ENCODE measurements at places on chromosomes 4 and X.
A peak's percentile ranks its signal among the peaks of the same experiment; 100 is the strongest.

DNA sequence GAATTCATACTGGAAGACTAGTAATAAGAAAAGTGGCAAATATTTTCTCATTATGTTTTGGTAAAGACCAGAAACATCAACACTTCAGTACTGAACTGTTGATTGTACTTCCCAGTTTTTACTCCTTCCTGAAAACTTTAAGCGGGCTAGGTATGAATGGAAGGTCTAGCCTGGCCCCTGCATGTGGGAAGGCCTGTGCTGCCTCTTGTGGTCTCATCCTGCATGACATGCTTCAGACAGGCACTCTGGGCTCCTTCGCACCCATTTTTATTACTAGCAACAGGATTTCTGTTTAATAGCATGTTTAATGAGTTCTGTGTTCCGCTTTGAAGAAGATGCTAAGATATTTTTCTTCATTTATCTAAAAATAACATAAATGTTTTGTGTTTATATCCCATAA, 279.1 kb downstream of the ANK2 start:
- no peak for DNase-seq

- DNase-seq: no peak
Observed at GRCh38 chr4:23770011-23770410, 119.8 kb downstream of the PPARGC1A start.

DNA sequence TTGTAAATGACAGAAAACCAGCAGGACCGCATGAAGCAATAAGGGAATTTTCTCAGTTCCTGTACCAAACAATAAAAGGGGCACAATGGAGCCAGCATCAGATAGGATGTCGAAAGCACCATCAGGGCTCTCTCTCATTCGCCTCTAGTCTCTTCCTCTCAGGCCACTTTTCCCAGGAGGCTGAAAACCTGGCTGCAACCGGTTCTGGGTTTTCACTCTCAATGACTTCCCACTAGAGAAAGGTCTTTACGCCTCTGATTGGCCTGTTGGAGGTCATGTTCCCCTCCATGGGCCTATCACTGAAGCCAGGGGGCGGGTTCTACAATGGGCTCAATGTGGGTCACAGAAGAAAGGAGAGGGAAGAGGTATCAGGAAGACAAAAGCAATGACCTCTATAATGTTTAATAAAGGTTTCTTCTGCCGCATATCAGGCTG, 29.3 kb downstream of the ZNF827 start:
- DNase-seq: peak; percentile 85

DNA sequence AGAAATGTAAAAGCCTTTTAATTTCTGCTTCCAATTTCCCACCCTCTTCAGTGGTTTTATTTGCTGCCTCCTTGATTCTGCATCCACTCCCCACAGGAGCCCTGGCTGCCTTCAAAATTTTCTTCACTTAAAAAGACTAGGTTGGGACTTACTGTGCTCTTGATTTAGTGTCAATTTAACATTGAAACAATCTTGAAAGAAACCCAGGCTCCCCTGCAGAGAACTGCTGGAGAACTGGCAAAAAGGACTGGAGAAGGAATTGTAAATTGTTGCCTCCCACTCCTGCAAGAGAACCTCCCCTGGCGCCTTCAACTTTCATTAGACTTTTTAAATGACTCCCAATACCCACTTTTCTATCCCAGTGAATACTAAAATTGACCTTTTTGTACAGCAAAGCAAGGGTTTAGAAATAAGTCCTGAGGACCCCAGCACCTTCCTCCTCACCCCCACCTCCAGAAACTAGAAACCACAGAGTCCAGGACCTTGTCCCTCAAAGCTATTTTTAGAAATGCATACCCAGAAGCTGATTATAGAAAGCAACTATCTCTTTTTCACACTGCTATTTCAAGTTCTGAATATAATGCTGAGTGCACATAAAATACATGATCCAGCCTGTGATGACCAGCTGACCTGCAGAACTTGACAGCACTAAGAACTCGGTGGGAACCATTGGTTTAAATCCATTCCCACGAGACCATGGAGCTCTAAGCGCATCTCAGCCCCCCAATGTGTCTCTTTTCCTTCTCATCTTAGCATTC, 155.5 kb downstream of the INPP4B start:
- DNase-seq: no peak

DNA sequence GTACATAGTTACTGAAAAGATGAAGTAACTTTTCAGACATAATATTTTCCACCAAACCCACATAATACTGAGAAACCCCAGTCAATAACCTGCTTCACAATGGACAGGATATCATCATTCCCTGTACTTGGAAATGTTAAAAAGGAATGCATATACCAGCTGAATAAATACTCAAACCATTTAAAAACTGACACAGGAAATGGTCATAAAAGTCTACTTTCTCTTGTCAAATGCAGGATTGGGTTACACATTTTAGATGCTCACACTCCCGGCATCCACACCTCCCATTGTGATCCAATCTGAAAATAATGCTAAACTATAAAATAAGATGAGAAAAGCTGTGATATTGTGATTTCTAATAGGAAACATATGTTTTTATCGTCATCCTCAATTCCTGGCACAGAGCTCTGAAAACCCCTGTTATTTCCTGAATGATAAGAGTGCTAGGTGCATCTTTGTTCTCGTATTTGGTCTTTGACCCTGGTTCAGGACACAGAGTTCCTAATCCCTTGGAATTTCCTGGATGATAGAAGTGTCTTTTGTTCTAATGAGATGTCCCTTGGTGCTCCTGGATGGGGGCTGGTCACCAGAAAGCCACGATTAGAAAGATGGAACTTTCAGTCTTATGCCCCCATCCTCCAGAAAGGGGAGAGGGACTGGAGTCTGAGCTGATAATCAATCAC, 821.3 kb downstream of the TRIML1 start:
- DNase-seq: no peak

GRCh38 chr4:105060628-105061027, 86.0 kb upstream of the TET2 start:
- no peak for DNase-seq

GRCh38 chr4:74244049-74244448, 64.2 kb upstream of the EPGN start:
- DNase-seq: no peak

GRCh38 chr4:138330531-138330930, 88.4 kb upstream of the SLC7A11 start:
- DNase-seq: no peak

DNA sequence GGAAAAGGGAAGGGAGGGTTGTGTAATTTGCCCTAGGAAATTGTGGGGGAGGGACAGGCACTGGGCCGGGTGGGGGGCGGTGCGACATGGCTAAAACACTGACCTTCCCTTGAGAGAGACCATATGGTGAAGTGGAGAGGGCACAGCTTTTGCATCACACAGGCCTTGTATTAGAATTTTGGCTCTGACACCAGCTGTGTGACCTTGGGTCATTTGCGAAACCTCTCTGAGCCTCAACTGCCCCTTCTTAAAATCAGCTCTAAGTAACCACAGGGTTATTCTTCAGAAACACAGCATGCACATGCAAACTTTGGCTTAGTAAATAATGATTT, 25.8 kb downstream of the PDGFRA start:
- no peak for DNase-seq

- DNase-seq: no peak
Observed at GRCh38 chrX:22686138-22686541, 313.6 kb upstream of the DDX53 start.

GRCh38 chr4:158778156-158778711, 9.4 kb downstream of the FNIP2 start:
- no peak for DNase-seq

DNA sequence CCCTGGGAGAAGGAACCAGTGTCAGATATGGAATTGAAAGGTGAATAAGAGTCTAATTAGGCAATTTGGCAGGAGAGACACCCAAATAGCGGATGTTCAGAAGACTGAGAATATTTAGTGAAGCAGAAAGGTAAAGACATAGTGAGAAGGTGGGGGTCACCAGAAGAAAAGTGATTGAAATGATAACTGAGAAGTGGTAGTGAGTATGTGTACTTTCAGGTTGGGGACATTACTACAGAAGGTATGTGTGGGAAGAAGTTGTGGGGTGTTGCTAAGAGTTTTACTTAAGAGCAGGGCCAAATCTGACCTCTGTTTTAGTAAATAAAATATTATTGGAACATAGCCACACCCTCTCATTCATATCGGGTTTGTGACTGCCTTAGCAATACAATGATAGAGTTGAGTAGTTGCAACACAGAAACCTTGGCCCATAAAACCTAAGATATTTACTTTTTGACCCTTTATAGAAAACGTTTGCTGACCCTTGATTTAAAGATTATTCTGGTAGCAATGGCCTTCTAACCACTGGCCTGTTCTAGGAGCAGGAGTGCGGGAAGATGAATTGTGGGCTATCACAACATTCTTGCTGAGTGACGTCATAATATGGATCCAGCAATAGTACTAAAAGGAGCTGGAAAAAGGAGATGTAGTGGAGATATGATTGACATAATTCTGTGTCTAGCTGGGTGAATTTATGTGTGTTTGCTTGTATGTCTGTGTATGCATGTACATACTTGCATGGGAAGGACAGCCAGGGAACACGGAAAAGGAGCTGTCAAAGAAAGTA, 115.3 kb downstream of the HS3ST1 start:
- no peak for DNase-seq

DNA sequence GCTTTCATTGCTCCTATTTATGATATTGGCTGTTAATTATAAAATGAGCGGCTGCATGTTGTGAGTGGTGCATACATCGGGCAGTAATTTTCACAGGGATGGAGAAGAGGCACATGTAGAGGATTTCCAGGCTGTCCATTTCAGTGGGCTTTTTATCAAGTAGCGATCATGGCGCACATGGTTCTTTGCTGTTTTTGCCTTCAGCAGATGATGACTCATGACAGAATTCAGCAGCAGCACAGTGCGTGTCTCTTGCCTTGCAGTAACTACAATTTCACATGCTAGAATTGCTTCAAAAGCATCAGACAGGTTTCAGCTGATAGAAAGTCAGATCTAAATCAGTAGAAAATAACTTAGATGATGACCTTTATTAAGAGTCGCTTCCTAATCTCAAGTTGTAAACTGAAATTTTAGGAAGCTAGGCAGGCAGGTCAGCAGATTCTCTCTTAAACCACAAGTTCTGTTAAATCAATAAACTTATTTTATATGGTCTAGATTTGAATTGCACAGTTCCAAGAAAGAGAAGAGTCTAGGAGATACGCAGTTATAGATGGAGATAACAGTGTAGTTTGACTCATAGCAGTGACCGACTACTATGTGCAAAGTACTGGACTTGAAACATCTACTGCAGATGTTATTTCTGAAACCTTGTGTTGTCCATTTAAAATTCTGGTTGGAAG, 35.8 kb downstream of the LRP2BP start:
- DNase-seq: no peak

DNA sequence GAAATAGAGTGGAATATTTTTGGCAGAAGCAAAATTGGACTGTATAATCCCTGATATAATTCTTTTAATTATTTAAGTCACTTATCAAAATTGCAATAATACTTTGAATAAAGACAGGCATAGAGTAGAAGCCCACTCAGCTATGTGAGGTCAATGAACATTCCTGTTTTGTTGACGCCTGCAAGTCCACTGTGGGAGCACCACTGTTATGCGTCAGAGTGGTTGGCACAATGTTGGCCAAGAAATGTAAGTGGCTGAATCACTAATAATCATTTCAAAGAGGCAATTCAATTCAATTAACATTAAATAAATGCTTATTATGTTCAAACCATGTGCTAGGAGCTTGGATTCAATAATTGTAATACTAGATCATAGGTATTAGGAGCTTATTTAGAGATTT, 221.0 kb downstream of the SPCS3 start:
- no peak for DNase-seq

DNA sequence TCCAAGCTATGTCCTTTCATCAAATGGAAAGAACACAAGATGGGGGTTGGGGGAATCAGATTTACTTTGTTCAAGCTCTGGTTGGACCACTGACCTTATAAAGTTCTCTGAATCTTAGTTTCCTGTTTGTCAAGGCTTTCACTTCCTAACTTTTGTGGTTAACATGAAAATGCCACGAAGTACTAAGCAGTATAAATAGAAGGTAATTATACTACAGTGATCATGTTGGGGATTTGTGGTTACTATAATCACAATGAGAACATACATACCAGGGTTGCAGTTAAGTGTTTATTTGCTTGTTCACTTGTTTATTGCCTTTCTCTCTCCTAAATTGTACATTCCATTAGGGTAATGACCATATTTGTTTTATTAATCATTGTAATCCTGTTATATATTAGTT, 53.2 kb downstream of the SPRY1 start:
- no peak for DNase-seq

DNA sequence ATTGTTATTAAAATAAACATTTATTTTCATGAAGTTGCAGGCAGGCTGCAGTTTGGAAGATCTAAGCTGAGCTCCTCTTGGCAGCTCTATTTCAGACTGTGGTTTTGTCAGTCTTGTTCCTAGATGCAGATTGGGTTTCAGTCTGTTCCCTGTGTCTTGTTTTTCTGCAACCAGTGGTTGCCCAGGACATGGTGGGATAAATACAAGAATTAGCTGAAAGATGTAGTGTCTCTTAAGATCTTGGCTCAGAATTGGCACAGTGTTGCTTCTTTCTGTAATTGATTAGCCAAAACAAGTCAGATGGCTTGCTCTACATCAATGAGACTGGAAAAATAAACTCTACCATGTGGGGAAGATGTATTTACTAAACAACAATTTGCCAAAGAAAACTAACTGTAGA, 283.0 kb upstream of the BOD1L1 start:
- no peak for DNase-seq

DNA sequence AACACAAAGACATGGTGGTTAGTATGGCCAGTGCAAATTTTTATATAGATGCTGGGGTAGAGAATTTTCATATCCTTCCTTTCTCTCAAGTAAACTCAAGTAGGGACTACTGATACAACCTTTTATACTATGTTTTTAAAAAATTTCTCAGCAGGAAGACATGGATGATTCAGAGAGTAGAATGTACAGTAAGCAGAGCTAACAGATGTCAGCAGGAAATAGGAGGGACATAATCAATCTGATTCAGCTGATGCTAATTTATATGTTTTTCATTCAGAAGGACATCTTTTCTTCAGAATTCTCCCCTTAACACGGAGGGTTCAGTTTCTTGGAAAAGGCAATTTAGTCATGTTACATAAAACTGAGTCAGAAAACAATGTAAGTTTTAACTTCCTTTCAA, 95.4 kb downstream of the GRIA2 start:
- no peak for DNase-seq

GRCh38 chr4:31461421-31461820, 741.3 kb downstream of the PCDH7 start:
- no peak for DNase-seq

GRCh38 chrX:69506617-69507499, 2.7 kb downstream of the NALF2 start:
- no peak for DNase-seq

DNA sequence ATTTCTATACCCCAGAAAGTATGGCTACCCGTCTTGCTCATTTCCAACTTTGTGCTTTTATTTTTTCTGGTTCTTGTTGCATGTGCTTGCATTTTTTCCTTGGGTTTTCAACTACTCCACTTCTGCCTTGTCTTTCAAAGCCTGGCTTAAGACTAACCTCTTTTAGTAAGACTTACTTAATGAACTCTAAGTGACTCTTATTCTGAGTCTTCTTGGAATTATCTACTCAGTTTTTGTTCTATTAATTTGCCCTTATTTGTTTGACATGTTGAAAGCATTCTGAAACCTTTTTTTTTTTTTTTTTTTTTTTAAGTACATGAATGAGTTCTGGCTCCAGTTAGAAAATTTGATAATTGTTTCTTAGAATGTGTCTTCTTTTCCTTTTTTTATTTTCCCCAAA, 74.8 kb downstream of the SLIT2 start:
- DNase-seq: no peak

GRCh38 chrX:108415146-108415545, 23.1 kb downstream of the COL4A6 start:
- DNase-seq: no peak
